Dermis microvascular lymphatic vessel endothelial cell (primary cell): ENCODE measurements at places on chromosomes 16 and 17. TPM values are rescaled to one million over a fixed set of nuclear protein-coding genes. Genes with fewer than 3 reads are reported as not detected.

The PABPN1L gene
- not detected in 2 replicates for total RNA-seq

The CIBAR2 gene
- not detected in 2 replicates for total RNA-seq

The KRTAP1-5 gene
- not detected in 2 replicates for total RNA-seq

The OR4D1 gene
- not detected in 2 replicates for total RNA-seq

The C16orf74 gene
- 3.7 and 9.6 TPM in 2 replicates for total RNA-seq

The ALOX12B gene
- total RNA-seq: not detected in 2 replicates

The C1QL1 gene
- under 0.01 and 0.13 TPM in 2 replicates for total RNA-seq

The CD300A gene
- not detected in 2 replicates for total RNA-seq

GRCh38 chr17:16272111-16272840 is 55.3 kb downstream of the PIGL start:
- DNase-seq: peak; percentile 19

GRCh38 chr17:9258115-9259015 is 237.1 kb downstream of the NTN1 start:
- no peak for DNase-seq

- DNase-seq: no peak
These were observed 21.1 kb downstream of the IST1 start for GRCh38 chr16:71916397-71916920.

DNA sequence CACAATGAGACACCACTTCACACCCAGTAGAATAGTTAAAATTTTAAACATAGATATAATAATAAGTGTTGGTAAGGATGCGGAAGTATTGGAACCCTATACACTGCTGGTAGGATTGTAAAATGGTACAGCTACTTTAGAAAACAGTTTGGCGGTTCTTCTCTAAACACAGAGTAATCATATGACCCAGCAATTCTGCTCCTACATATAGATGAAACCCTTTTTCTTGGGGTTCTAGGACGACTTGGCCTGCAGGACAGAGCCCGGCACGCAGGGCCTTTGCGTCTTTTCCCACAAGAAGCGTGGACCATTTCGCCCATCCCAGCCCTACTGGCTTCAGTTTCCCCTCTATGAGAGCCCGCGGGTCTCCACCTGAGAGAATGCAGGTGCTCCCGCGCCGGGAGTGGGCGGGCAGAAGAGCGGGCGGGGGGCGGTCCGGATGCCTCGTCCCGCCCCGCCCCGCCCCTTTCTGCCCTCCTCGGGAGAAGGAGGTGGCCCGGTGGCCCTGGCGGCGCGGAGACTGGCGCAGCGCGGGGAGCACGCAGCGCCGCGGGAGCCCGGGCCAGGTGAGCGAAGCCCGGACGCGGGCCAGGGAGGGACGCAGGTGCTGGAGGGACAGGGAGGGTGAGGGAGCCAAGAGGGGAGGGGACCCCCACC is at the start of gene SDR42E2:
Gene SDR42E2 (plus strand): TSS at position 508 of the 657 bp plus-strand sequence. CDS start 3,077 bp downstream, outside the sequence.
- DNase-seq: no peak

GRCh38 chr17:50911890-50912289 is 45.7 kb upstream of the TOB1 start:
- DNase-seq: no peak

DNA sequence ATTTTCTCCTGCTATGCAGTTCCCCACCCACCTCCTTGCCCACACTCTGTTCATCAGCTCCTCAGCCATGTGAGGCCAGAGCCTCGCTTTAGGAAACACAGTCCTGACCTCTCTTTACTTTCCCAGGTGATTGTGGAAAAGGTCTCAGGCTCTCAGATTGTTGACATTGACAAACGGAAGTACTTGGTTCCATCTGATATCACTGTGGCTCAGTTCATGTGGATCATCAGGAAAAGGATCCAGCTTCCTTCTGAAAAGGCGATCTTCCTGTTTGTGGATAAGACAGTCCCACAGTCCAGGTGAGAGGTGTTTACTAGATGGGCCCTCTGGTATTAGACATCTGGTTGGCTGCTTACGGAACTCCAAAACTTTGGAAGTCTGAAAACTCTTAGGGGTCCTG is 1.7 kb downstream of the GABARAPL2 start:
- DNase-seq: peak; percentile 44

DNA sequence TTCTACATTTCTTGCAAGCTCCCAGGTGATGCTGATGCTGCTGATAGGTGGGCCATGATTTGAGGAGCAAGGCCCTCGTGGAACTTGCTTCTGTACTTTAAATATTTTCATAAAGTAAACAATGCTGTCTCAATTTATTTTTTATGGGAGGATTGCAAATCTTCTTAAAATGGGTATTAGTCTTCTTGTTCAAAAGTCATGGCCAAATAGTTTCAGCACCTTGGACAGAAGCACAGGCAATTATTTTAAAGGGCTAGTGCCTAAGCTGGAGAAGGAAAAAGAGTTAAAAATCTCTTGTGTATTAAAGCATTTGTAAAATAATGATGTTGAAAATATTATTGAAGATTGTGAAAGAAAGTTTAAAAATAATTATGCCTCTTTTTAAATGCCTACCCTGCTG is 50.5 kb downstream of the GPR139 start:
- DNase-seq: peak; percentile 10

GRCh38 chr17:58006560-58006923 is 504 bp downstream of the SRSF1 start:
- peak; percentile 56 for DNase-seq

- no peak for DNase-seq
These were observed 19.1 kb downstream of the CUEDC1 start for GRCh38 chr17:57935833-57936807.

- DNase-seq: peak; percentile 99
These were observed 117.4 kb downstream of the HIC1 start for GRCh38 chr17:2172077-2172851.

- peak; percentile 58 for DNase-seq
These were observed 37.4 kb downstream of the TK2 start for GRCh38 chr16:66512272-66513110.

- DNase-seq: no peak
These were observed 1.8 kb downstream of the KRTAP9-4 start for GRCh38 chr17:41251261-41251660.
